ENCODE measurements at places on chromosomes 16 and 17.

GRCh38 chr16:55943267-55943666 lies 68.1 kb upstream of the CES5A start:
- DNase-seq: no peak

DNA sequence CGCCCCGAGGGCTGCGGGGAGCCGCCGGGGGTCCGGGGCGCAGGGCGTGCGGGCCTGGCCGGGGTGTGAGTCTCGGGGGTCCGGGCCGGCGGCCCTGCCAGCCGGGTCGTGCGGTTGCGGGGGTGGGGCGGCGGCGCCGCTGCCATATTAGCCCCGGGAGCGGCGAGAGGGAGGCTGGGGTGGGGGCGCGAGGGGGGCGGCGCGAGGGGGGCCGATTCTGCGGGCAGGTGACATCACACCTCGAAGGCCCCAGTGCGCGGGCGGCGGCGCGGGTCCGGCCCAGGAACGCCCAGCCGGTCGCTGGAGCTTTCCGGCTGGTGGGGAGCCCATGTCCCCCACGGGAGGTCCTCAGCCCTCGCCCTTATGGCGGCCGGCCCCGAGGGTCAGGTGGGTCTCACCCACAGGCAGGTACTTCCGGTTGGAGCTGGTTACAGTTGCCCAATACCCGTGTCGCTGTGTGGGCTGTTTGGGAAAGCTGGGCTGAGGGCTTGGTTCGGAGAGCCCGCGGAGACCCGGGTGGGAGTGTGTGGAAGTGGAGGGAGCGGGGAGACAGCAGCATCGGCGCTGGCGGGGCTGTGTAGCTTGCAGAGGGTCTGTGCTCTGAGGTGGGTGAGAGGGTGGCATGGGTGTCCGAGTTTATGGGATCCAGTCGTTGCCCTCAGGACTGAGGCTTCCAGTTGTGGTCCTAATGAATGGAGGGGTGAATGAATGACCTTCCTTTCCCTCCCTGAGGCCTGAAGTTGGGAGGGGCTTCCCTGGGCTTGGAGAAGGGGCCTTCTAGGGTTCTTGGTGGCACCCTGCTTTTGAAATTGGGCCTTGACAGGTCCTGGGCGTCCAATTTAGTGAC lies 804 bp downstream of the ATP6V0C start:
- peak; percentile 49 for DNase-seq

DNA sequence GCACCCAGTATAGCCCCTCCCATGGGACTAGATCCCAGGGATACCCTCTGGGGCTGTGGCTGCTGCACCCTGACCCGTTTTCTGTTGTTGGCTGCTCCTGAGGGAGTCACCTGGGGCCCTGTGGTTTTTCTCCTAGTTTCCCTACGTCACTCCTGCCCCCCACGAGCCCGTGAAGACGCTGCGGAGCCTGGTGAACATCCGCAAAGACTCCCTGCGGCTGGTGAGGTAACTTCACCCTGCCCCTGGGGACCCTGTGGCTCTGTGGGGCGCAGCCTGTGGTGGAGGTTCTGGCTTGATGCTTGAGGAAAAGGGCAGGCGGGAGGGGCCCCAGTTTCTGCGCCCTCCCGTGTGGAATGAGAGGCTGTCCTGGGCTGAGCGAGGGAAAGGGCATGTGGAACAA lies 27.2 kb downstream of the MGRN1 start:
- DNase-seq: no peak

DNA sequence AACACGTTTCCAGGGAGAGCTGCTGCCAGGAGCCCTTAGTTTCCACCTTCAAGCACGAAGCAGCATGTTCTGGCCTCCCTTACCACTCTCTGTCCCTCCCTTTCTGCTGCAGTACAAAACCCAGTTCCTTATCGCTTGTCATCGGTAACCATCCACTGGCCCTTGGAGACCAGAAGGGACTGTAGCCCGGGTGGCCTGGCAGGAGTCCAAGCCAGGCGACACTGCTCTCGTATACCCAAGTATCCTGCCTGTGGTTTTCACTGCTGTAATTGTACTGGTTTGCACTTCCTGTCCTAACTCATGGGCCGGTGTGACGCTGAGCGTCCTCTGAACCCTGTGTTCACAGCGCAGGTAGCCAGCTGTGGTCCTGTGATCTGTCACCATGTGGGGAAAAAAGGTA lies 81.1 kb downstream of the MAF start:
- DNase-seq: no peak

DNA sequence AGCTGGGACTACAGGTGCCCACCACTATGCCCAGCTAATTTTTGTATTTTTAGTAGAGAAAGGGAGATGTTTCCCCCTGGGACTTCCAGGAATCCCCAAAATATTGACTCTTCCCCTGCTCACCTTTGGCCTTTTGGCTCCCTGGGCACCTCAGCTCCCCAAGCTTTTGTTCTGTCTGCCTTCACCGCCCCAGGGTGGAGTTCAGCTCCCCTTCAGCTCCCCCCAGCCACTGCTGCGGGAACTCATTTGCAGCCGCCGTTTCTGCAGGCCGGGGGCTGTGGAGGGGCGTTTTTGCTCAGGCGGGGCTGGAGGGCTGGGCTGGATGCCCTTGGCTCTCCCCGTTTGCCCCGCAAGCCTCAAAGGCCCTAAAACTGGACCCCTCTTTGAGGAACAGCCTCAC lies 47.9 kb downstream of the CRISPLD2 start:
- DNase-seq: no peak

DNA sequence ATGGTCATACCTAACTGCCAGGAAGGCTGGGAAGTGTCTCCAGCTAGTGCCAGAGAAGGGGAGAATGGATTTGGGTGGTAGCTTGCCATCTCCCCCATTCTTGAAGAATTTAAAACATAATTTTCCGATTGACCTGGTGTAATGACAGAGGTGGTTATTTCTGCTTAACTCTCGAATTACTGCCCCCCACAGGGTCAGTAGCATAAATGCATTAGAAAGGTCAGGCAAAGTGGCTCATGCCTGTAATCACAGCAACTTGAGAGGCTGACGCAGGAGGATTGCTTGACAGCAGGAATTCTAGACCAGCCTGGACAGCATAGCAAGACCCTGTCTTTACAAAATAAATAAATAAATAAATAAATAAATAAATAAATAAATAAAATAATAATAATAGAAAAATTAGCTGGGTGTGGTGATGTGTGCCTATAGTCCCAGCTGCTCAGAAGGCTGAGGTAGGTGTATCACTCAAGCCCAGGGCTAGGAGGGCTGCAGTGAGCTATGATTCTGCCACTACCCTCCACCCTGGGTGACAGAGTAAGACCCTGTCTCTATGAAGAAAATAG lies 27.5 kb downstream of the TMC7 start:
- DNase-seq: no peak

GRCh38 chr17:45787044-45787443 lies 2.9 kb downstream of the CRHR1 start:
- DNase-seq: no peak

- DNase-seq: no peak
Observed at GRCh38 chr17:69361156-69361555, 34.2 kb upstream of the ABCA5 start.

DNA sequence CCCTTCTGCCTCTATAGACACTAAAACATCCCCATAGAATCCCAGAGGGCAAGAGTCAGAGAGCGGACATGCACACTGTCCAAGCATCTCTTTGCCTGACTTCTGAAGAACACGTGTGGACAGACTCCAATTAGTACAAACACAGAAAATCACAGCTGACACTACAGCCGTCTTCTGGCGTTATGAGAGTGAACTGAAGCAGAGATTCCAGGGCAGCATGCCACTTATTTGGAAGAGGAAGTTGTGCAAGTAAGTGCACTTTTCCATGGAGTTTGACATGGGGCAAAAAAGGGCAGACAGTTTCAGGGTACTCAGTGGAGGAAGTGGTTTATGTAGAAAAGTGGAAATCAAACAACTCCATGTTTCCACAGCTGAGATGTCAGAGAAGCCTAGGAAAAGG lies 16.8 kb upstream of the ZNF287 start:
- DNase-seq: no peak

DNA sequence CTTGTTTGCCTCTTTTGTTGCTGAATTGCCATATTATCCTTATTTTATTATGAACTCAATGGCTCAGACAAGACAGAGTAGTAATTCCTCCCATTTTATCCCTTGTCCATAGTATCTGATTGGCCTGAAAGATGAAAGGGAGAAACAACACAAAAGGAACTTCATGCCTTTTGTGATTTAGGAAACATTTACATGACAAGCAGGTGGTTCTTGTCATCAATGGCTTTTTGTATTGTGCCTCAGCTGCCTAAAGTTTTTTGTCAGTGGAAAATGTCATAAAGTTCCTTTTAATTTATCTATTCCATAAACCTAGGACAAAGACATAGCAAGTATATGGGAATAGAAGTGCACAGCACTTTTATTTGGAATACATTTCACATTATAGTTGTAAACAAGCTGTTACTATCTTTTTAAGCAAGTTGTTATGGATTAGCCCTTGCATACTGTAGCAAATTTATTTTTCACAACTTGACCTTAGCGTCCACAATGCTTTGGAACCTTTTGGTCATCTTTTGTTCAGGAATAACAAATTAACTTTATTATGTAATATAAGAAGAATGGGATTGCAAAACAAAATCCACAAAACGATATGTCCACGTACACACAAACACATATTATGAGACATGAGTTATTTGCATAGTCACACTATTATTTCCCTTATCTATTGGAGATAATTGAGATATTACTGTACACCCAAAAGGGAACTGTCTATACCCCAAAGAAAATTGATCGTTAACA lies 12.4 kb upstream of the MPHOSPH6 start:
- no peak for DNase-seq

DNA sequence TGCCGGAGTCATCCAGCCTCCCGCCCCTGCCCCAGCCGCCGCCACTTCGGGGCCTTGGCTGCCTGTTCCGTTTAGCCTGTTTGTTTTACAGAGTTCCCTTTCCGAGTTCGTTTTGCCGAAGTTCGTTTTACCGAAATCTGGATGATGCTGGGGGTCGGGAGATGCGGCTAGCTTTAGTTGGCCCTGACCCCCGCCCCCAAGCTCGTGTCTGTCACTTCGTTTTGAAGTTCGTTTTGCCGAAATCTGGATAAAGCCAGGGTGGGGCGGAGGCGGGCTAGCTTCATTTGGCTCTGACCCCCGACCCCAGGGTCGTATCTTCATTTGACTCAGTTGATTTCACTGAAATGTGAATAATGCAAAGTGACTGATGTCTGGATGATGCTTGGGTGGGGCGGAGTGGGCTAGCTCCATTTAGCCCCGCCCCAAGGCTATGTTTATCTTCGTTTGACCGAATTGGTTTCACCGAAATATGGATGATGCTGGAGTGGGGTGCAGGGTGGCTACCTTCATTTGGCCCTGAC lies 591 bp downstream of the PSMD7 start:
- peak; percentile 12 for DNase-seq

GRCh38 chr16:67882374-67883145 lies 2.1 kb upstream of the NRN1L start:
- DNase-seq: no peak

DNA sequence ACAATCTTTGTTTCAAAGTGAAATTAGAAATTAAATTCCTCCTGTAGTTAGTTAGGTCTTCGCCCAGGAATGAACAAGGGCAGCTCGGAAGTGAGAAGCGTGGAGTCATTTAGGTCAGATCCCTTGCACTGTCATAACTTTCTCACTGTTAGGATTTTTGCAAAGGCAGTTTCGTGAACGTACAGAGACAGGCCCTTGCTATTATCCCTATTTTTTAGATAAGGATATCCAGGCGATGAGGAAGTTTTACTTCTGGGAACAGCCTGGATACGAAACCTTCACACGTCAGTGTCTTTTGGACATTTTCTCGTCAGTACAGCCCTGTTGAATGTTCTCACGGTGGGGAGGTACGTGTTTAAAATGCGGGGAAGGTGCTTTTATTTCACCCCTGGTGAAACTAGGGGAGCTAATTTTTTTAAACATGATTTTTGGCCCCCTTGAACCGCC lies 318 bp upstream of the RBL2 start:
- DNase-seq: no peak

GRCh38 chr16:58332997-58333700 lies 38.3 kb upstream of the PRSS54 start:
- no peak for DNase-seq

DNA sequence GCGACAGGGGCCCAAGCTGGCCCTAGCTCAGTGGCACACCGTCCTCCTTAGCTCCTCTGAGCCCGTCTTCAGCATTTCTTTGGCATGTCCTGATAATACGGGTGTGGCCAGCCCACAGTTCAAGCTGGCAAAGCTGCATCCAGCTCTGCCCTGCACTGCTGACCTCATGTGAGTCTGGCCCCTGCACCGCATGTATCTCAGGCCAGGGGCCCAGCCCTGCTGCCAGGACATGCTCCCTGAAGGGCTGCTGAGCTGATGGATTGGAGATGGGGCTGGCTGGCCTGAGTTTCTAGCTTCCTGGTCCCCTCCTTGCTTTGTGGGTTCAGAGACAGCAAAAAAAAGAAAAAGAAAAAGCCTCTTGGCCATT lies 2.4 kb downstream of the DOC2B start:
- DNase-seq: no peak

DNA sequence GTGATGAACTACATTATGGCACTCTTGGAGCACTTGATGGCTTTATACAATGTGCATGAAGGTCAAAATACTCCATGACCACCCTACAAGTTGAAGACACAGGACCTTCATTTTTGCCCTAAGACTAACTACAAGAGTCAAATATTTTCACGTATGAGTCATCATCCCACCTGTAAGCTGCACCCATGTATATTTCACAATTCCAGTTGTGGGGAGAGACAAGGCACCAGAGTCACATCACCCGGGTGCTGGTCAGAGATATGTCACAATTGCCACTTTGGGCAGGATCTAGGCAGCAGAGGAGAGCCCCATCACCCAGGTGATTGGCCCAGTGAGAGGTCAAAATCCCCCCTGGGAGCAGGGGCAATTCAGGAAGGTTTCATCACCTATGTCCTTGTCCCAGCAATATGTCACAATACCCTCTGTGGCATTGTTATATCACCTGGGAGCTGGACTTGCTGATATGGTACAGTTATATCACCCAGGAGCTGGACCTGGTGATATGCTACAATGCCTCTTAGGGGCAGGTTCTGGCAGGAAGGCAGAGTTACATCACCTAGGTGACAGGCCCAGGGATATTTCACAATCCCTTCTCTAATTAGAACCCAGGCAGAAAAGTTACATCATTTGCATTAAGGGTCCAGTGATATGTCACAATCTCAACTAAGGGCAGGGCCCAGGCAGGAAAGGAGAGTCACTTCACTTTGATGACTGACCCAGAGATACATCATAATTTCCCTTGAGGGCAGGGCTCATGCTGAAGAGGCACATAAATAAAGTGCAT lies 1839.2 kb downstream of the TP53TG3F start:
- DNase-seq: no peak

- no peak for DNase-seq
Observed at GRCh38 chr16:53022374-53022773, 30.3 kb downstream of the CHD9NB start.

DNA sequence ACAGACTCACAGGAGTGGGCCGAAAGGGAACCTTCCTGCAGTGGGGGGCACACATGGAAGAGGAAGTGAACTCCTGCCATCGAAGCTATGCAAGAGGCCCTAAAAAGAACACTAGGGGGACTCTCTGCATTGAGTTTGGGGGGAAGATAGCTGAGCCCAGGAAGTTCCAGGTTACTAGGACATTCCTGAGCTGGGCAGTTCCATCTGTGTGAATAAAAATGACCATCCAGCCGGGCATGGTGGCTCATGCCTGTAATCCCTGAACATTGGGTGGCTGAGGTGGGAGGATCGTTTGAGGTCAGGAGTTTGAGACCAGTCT lies 211.8 kb downstream of the ZNF423 start:
- no peak for DNase-seq

All from stimulated activated CD8-positive, alpha-beta memory T cell treated with anti-CD3 and anti-CD28 coated beads, Interleukin-7, amount 100 ng/mL, for 4 hours (primary cell).